ENCODE measurements at places on chromosomes 16 and 17.

DNA sequence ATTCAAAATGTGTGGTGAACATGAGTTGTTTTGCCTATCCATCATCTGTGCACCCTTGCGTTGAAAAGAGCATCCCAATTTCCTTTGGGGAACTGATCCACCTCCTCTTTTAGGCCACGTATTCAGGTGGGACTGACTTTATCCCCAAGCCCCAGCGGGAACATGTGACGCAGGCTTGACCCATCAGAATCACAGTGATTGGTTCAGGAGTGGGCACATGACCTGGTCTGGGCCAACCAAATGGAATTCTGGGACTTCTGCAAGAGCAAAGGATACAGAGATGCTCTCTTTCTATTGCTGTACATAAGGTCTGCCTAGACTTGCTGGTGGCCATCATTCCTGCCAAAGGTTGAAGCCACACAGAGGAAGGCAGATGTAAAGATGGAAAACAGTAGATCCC, 158.9 kb downstream of the IRX5 start:
- no peak for DNase-seq

- DNase-seq, result no peak
Measured at GRCh38 chr16:12255473-12255872, 278.9 kb downstream of the SNX29 start.

DNA sequence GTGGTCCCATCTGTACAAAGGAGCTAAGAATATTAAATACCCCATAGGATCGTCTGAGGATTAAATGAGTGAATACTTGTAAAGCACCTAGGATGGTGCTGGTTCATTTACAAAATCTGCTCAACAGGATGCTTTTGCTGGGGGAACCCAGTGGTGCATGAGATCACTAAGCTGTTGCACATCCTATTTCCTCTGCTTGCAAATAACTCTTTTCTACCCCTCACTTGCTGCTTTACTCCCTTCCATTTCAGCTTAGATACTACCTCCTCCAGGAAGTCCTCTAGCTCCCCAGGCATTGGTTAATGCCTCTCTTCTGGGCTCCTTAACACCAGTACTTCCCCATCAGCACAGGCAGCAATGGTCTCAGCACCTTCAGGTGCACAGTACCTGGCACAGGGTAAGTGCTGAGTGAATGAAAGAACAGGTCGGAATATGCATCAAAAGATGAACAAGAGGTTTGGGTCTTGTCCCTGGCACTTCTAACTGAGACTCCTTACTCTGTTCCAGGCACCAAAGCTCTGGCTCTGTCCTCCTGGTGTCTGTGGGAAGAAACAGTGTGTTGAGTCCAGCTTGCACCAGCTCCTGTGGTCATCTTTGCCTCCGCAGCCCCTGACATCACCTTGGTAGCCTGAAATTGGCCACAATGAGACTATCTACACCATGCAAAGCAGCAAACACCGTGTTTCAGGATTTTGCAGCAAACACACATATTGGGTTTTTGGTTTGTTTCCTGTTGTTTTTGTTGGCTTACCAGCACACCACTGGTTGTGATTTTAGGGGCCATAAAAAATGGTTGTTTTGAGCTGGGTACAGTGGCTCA, 24.1 kb upstream of the IL21R start:
- DNase-seq, result no peak

GRCh38 chr17:8696426-8696825, 48.2 kb downstream of the CCDC42 start:
- no peak for DNase-seq

DNA sequence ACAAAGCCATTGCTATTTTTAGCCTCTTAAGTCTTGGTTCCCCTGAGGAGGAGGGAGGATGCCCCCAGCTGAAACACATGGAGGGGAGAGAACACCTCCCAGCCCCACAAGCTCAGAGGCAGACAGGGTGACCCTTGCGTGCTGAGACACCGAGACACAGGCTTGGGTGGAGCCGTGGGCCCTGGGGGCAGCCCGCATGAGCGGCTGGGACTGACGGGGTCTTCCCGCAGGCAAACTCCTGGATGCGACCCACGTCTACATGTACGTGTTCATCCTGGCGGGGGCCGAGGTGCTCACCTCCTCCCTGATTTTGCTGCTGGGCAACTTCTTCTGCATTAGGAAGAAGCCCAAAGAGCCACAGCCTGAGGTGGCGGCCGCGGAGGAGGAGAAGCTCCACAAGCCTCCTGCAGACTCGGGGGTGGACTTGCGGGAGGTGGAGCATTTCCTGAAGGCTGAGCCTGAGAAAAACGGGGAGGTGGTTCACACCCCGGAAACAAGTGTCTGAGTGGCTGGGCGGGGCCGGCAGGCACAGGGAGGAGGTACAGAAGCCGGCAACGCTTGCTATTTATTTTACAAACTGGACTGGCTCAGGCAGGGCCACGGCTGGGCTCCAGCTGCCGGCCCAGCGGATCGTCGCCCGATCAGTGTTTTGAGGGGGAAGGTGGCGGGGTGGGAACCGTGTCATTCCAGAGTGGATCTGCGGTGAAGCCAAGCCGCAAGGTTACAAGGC, 9.8 kb downstream of the SLC16A3 start:
- peak; percentile 87 for DNase-seq

- no peak for DNase-seq
Measured at GRCh38 chr17:10557422-10557821, 8.0 kb upstream of the MYH2 start.

GRCh38 chr16:14071576-14072271, 605 bp downstream of the MRTFB start:
- peak; percentile 40 for DNase-seq

DNA sequence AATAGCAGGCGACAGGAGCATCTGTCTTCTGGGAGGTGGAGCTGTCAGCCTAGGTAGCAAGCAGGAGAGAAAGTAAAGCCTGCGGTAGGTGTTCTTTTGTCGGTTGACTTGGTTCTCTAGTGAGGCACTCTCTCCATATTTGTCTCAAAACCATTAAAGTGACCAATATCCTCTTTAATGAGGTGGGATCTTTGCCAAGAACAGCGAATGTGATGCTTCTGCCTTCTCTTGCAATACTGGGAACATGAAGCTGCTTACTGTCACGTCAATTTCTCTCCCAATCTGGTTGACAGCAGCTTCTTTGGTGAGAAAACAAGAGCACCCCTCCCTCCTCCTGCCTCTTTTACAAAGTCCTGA, 176.7 kb downstream of the ABCC12 start:
- DNase-seq, result no peak

Measured in activated CD4-positive, alpha-beta memory T cell treated with anti-CD3 and anti-CD28 coated beads for 36 hours (primary cell).